ENCODE measurements at places on chromosomes 2 and 18.

DNA sequence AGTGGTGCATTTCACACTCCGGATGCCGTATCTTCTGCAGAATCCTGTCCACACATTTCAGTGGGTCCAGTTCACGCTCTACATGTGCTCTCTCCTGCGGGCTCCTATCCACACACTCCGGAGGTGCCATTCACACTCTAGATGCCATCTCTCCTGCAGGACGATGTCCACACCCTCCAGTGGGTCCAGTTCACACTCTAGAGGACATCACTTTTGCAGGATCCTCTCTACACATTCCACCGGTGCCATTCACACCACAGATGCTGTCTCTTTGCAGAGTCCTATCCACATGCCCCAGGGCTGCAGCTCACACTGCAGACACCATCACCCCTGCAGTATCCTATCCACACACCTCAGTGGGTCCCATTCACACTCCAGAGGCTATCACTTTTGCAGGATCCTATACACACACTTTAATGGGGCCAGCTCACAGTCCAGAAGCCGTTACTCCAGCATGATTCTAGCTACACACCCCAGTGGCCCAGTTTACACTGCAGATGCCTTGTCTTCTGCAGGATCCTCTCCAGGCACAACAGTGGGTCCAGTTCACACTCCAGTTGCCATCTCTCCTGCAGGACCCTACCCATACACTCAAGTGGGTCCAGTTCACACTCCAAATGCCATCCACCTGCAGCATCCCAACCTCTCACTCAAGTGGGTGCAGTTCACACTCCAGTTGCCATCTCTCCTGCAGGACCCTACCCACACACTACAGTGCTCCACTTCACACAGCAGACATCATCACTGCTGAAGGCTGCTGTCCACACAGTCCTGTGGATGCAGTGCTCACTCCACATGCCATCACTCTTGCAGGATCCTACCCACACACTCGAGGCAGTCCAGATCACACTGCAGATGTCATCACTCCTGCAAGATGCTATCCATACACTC lies 2.1 kb upstream of the PXDN start:
- no peak for DNase-seq

DNA sequence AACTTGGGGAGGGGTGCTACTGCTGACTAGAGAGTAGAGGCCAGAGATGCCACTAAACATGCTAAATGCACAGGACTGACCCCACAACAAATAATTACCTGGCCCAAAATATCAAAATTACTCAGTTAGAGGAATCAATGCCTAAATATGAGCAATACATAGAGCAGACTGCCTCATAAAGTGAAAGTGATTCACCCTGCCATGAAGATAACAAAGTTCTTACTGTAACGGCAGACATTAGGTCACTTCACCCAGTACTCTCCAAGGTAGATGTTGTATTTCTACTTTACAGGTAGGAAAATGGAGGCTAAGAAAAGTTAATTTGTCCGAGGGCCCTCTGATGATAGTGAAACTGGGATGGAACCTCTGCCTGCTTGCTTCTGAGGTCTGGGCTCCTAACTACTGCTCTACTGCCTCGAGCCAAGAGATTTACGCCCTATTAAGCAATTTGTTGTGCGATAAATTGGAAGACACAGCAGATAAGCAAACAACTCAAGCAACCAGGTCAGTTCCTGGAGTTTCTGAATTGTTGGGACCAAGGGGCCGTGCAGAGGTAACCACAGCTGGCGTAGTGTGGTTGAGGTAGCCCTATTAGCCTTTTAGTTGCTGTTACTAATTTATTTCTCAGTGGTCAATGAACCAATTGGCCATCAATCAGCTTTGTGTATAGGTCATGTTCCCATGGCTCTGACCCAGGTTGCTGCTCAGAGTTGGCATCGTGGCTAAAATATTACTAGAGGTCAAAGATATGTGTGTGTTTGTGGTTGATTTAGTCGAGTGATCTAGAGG lies 4.8 kb downstream of the DHRS9 start:
- DNase-seq, result no peak

DNA sequence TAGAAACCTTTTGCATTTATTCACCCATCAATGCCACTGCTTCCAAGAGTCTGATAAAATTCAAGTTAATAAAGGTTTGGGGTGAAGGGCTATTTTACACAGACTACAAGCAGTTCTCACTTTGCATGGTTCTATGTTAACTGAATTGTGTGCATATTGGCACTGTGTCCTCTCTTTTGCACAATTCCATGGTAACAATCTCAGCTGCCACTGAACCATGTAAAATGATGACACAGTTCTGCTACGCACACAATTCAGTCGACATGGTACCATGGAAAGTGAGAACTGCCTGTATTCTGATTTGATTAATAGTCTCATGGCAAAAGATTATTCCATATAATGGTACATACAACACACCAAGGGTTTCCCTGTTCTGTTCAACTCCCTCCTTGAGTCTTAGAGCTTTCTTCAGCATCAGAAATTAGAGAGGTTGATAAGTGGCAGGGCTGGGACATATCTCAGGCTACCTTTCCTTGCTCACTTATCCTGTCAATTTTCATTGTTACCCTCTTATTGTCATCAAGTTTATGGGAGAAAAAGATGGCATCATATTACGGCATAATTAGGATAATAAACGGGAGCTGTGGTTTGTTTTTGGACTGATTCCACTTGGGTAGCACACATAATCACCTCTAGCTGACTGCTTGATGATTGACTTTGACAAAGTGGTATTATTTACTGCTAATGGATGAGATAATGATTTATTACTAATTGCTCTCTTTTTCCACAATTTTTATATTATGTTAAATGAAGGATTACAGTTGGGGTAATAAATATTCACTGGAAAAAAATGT lies 139.3 kb upstream of the CREB1 start:
- DNase-seq, result peak; percentile 88

GRCh38 chr18:8890957-8891464 lies 185.7 kb downstream of the MTCL1 start:
- DNase-seq, result no peak

- no peak for DNase-seq
Observed at GRCh38 chr2:221254299-221254698, 317.8 kb downstream of the EPHA4 start.

- DNase-seq, result no peak
Observed at GRCh38 chr2:197261808-197262226, 48.8 kb downstream of the ANKRD44 start.

DNA sequence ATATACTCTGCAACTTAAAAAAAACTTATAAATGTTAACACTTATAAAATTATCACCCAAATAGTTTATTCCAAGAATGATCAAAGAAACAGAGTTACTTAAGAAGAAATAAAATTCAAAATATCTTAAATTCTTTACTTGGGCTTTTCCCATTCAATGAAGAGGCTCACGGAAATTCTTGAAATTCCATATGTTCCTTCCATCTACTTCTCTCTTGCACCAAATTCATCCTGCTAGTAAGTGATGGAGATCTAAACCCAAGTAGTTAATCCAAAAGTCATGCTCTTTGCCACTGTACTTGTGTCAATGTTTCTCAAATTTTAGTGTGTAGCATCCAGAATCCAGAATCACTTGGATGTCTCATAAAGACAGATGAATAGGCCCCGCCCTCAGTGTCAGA lies 465.9 kb downstream of the TXNL1 start:
- no peak for DNase-seq

DNA sequence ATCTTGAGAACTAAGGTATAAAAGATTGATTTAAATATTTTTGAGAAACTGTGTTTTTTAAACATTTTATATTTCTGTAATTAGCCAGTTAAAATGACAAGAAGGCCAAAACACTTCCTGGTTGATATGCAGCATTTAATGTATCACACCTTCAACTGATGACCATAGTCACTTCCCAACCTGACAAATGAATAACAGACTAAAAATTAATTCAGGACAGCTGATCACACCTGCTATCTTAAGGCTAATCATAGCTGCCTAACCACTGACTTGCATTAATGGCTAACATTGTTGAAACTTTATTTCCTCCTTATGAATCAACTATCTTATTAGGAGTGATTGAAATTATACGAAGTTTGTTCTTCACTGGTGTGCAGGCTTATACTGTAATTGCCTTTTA lies 125.8 kb upstream of the MSTN start:
- no peak for DNase-seq

GRCh38 chr18:43950062-43950461 lies 672.8 kb upstream of the SYT4 start:
- no peak for DNase-seq

DNA sequence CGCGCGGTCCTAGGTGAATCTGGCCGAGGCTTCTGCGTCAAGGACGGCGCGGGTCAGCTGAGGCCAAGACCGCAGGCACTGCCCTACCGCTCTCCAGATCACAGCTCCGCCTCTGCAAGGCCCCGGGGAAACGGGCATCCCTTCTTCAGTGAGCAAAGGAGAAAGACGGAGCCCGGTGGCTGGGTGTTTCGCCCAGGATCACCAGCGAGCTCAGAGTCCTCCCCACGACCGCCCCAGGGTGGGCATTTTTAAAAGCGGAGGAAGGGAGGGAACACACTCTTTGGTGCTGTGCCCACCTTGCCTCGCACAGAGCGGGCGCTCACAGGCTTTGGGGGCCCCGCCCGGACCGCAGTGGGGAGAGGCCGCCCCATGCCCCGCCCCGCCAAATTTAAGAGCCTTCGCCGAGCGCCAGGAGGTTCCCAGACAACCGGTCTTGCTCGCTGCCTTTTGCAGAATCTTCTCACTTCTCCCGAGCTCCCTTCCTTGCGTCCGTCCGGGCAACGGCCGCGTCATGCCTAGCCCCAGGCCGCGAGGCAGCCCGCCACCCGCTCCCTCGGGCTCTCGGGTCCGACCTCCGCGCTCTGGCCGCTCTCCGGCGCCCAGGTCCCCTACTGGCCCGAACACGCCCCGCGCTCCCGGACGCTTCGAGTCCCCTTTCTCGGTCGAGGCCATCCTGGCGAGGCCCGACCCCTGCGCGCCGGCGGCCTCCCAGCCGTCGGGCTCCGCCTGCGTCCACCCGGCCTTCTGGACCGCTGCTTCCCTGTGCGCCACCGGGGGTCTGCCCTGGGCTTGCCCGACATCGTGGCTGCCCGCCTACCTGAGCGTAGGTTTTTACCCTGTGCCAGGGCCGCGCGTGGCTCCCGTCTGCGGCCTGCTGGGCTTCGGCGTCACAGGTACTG lies at the start of gene NOTO:
Gene NOTO (plus strand): TSS at position 419 of the 899 bp plus-strand sequence. CDS start 93 bp downstream, at position 512.
- DNase-seq, result peak; percentile 9

DNA sequence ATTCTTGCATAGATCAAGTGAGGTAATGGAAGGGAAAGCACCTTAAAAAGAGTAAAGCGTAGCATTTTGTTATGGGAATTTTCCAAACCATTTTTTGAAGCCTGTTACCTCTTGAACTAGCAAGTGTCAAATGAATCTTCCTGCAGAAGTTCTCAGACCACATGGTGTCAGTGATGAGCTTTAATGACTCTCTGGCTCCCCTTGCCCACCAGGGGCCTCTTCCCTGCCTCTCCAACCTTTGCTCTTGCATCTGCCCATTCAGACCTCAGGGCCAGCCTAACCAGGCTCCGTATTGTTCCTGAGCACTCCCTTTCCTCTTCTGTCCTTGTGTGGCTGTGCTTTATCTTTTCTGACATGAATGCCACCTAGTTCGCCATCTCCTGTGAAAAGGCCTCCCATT lies 155.9 kb downstream of the DIS3L2 start:
- no peak for DNase-seq

DNA sequence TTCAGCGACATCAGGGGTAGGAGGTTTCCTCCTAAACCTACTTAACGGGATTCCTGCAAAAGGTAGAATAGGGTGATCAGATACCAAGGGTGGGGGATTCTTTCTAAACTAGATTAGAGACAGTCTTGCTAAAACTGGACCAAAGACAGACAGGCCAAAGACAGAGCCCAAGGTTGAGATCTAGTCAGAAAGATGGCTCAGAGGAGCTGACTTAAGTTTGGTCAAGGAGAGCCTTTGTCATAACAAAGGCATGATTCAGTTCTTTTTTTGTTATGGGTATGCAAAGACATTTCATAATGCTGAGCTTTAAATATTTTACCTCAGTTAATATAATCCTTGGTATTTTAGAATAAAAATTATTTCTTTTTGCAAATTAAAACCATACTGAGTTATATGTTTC lies 17.8 kb upstream of the GPR75 start:
- DNase-seq, result no peak

DNA sequence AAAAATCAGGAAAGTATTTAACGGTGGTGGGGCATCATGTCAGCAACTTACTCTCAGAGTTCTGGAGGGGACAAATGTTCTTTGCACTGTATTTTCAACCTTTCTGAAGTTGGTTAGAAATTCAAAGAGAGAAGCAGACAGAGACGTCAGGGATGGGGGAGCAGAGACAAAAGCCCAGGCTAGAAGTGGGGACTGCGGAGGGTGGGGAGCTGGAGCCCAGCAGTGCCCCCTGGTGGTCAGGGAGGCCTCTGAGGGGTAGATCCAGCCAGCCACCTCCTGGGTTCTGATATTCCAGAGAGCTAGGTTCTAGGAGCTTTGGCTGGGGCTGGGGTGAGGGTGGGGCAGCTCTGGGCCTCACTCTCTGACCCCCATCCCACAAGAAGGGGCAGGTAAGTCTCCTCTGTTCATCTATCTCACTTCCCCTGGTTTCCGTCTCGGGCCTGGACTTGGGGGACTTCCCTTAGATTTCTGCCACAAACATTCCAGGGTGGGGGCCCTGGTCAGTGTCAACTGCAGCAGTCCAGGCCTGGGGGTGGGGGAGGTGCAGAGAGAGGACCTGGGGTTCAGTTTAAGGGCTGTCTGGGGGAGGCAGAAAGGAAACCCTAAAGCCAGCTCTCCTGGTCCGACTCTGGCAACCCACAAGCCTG lies 8.9 kb downstream of the TNS1 start:
- DNase-seq, result peak; percentile 56

GRCh38 chr2:150759106-150759505 lies 271.6 kb upstream of the RND3 start:
- no peak for DNase-seq

DNA sequence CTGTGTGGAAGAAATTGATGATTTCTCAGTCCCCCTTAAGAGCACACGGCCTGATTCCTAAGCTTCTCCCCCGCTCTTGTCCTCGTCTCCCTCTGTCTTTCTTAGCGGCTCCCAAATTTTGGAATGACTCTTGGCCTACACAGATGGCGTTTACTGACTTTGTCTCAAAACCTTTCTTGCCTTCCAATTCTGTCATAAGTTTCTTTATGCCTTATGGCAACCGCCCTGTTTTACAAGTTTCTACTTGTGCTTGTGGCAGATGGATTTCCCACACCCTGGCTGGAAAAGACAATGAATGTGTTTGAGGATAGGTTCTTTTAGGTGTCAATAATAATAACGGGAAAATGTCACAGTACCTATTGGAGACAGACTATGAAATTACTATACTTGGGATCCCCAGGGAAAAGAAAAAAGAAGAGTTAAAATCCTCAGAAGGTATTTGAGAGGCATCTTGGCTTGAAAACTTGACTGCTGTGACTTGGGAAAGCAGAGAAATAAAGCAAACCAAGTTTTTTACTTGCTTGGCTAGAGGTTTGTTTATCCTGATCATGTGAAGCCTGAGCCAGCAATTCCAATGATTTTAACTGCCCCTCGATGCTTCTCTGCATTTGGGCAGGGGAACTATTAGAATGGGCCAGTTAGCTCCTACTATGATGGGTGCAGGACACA lies 276.4 kb downstream of the HRH4 start:
- no peak for DNase-seq

DNA sequence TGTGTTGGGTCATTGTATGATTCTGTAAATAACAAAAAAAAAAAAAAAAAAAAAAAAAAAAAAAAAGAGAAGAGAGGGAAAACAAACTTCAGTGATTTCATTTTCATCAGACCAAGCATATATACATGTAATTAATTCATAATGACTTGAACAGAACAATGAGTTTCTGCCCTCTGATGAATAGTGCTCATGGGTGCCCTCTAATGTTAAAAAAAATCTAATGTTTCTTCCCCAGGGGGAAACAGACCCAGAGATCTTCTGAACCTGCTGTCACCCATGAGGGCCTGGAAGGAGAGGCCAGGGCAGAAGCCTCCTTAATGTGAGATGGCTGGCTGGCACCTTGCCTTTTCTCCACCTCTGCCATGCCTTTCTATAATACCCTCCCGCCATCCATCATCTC lies 289.2 kb downstream of the ZNF521 start:
- no peak for DNase-seq
